Mesothelial cell of epicardium (in vitro differentiated cells): ENCODE measurements at places on chromosomes 16 and 17. TPM values are rescaled to one million over a fixed set of nuclear protein-coding genes. Genes with fewer than 3 reads are reported as not detected.

DNA sequence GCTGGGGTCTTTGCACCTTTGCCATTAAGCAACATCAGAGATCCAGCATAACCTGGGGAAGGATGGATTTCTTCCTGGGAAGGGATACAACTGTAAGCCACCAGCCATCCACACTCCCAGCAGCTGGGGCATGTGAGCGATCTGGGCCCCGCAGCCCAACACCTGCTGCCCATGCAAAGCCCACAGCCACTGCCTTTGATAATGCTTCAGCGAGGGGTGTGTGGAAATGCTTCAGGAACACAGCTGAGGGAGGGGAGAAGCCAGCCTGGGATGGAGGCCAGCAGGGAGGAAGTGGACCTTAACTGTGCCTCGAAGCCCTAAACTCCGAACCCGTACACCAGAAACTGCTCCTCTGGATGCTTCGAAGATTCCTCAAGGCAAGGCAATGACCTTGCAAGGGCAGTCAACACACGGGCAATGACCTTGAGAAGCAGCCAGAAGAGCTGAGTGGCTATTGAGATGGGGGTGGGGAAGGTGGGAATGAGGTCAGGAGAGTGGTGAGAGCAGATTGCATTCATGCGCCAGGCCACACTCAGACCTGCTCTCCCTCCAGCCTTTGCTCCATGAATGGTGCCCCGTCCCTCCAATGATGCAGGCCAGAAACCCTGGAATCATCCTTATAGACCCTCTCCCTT is 49.1 kb downstream of the KATNIP start:
- H3K4me1 ChIP-seq: peaks cover 42% of the 10 kb centered on the region
- H3K4me3 ChIP-seq: no peak overlapping the region
- H3K36me3 ChIP-seq: peaks cover 2% of the 10 kb centered on the region
- H3K27ac ChIP-seq: no peak overlapping the region
- no peak for DNase-seq
- no peaks in the 10 kb centered on the region for H3K27me3 ChIP-seq

GRCh38 chr16:55126456-55126855 is 195.8 kb downstream of the IRX5 start:
- no peaks in the 10 kb centered on the region for H3K36me3 ChIP-seq
- no peak overlapping the region for H3K27ac ChIP-seq
- H3K4me3 ChIP-seq: no peak overlapping the region

DNA sequence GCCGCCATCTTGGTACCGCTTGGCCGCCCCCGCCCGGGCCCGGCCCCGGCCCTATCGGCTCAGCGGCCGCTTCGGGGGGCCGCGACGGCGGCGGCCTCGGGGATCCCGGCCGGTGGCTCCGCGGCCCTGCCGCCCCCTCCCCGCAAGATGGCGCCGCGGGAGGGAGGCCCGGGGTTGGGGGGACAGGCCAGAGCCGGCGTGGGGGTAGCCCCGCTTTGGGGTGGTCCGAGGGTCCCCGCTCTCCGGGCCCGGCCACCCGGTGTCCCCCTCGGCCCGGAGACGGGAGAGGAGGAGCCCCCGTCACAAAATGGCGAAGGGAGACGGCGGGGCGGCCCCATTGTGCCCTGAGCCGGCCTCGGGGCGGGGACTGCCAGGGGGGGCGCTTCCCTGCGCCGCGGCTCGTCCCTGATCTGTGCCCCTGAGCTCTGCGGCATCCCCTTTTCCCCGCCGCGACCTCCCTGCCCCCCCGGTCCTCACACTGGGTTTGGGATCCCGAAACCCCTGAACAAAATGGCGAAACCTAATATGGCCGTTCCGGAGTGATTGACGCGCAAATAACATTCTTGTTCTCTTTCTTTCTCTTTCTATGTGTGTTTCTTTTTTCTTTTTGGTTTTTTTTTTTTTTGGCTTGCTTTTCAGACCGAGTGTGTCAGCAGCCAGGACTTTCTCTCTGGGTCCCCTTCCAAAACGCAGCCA is 986 bp downstream of the HAPSTR1 start:
- peaks cover 2% of the 10 kb centered on the region for H3K27me3 ChIP-seq
- peaks cover 8% of the 10 kb centered on the region for H3K36me3 ChIP-seq
- peak overlapping the region; percentile 100 for H3K27ac ChIP-seq
- peak; percentile 25 for DNase-seq

JPH3 gene
- total RNA-seq: 15.1 to 16.8 TPM (median 15.4 TPM) in 3 replicates

GRCh38 chr16:56675685-56676210 is 6.1 kb downstream of the MT1H start:
- no peak overlapping the region for H3K27ac ChIP-seq
- peaks cover 80% of the 10 kb centered on the region for H3K27me3 ChIP-seq
- no peak for DNase-seq
- peak overlapping the region; percentile 60 for H3K4me3 ChIP-seq
